Pericardium fibroblast (primary cell): ENCODE measurements at places on chromosomes 13 and 19. TPM values are rescaled to one million over a fixed set of nuclear protein-coding genes. Genes with fewer than 3 reads are reported as not detected.

SERPINE3 gene
- total RNA-seq = not detected in 2 replicates

ZIK1 gene
- 7.2 and 8.1 TPM in 2 replicates for total RNA-seq

EBI3 gene
- total RNA-seq = 0.47 and 1.7 TPM in 2 replicates

CCNA1 gene
- total RNA-seq = 0.12 and 0.77 TPM in 2 replicates

FUT6 gene
- total RNA-seq = not detected in 2 replicates

CACNG7 gene
- 3.7 and 8.2 TPM in 2 replicates for total RNA-seq

INTS6 gene
- total RNA-seq = 16.9 and 18.5 TPM in 2 replicates
